ENCODE measurements at places on chromosomes 13 and 19.

DNA sequence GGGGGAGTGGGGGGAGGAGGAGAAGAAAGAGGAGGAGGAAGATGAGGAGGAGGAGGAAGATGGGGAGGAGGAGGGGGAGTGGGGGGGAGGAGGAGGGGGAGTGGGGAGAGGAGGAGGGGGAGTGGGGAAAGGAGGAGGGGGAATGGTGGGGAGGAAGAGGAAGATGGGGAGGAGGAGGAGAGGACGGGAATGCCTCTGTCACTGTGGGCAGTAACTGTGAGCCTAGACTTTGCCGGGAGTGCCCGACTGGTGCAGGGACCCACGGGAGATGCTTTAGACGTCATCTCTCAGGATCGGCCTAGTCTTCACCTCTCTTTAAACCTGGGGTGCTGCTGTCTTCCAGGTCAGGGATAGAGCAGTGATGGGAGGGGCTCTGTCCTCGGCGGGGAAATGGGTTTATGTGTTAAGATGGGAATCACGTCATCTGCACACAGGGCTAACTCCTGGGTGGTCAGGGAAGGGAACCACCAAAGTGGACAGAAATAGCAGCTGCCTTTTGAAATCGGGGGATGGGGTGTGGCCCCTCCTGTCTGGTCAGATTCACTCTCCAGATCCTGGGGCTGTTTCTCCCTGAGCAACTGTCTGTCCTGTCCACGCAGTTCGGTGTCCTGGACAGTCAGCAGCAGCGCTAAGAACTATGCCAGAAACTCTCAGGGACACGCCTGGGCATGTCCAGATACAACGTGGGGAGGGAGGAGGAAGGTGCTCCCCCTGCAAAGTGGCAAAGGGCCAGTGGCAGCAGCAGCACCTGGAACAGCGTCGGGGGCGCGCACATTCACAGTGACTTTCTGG lies 26.9 kb downstream of the GAS6 start:
- DNase-seq = no peak

- no peak for DNase-seq
Measured at GRCh38 chr19:801030-801860, 4.0 kb downstream of the PTBP1 start.

GRCh38 chr13:23858546-23858945 lies 30.7 kb downstream of the MIPEP start:
- no peak for DNase-seq

DNA sequence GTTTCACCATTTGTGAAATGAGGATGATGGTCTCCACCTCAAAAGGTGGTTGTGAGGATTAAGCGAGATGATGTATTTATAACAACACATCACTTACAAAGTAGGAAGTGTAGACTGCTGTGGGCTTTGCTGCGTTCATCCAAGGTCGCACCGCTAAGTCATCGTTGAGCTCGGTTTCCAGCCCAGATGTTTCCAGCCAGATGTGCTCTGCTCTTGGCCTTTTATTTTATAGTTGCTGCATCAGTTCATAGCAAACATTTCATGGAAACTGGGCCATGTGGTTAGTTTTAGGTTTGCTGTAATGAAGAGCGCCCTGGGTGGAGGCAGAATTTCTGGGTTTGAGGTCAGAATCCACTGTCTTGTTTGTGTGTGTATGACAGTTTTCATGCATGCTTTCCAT lies 76.5 kb upstream of the RNF113B start:
- DNase-seq = no peak

GRCh38 chr19:43229315-43229714 lies 23.9 kb upstream of the PSG4 start:
- no peak for DNase-seq

DNA sequence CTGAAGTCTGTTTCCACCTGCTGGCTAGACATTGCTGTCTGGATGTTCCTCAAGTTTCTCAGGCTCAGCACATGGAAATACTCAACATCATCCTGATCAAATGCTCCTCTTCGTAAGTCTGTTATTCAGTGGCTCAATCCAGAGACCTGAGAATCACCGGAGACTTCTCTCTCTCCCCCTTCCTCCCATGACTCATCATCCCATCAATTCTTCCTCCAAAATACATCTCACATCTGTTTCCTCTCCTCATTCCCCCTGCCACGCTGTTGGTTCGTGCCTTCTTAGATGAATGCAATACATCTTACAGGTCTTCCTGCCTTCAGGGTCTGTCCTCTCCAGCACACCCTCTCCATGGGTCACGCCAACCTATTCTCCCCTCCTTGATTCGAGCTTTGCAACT lies 7.4 kb upstream of the RXFP2 start:
- DNase-seq = no peak

DNA sequence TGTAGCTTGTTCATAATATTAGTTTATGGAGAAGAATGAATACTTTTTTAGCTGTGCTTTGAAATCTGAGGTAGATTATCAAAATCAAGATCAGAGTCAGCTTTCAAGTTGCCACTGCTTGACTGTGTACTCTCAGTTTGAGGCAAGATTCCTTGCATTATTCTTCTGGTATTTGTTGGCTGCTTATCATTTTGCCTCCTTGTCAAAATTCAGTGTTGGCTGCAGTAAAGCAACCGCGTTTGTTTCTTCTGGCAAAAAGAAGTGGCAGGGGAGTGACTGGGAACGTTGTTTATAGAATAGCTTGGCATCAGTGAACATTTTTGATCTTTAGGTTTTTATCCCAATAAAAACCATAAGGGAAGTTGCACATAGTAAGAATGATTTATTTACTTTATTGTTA lies 419.3 kb upstream of the GPC6 start:
- no peak for DNase-seq

DNA sequence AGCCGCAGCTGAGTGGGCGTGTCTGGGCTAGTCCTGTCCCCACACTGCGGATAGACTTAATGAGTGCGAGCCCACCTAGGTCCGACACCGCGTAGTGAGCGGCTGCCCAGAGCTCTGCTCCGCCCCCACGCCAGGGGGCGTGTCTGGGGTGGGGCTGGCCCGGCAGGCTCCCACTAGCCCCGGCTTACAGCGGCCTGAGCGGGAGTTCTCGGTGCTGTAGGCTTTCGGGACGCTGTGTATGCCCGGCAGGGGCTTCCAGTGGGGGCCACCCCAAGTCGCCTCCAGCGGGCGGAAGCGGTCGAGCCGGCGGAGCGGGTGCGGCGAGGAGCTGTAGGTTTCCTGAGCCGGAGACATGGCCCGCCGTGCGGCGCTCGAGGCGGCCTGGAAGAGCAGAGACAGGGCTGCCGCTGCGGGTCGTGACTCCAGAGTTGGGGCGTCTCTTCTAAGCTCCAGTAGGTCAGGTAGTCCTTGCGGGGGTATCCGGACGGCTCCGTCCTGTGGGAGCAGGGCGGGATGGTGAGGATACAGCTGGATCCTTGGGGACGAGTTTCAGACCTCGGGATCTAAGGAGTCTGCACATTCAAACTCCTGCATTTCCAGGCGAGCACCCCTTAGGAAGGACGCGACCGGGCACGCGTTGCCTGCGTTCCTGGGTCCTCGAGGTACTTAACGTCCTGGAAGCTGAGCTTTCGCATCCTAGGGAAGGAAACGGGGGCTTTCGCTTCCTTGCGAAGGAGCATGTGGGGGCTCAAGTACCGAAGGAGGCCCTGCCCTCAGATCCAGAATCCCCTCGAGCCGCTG lies 1.2 kb downstream of the CGB7 start:
- no peak for DNase-seq

DNA sequence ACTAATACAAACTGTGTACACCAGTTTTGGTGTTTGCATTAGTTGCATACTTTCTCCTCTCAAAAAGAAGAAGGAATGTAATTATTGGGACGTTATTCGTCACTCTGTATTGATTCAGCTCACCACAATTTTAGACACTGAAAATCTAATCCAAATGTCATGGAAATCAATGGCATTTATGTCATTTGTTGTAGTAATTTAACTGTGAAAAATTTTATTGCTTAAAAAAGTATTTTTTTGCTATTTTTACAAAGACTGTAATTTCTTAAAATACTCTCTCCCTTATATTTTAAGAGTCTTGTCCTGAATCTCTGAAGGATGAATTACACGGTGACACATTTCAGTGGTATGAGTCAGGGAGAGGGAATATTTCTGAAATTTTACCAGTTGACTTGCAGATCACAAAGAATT lies 2117.6 kb downstream of the PCDH9 start:
- DNase-seq = no peak

- no peak for DNase-seq
Measured at GRCh38 chr13:95480791-95481780, 71.4 kb upstream of the CLDN10 start.

DNA sequence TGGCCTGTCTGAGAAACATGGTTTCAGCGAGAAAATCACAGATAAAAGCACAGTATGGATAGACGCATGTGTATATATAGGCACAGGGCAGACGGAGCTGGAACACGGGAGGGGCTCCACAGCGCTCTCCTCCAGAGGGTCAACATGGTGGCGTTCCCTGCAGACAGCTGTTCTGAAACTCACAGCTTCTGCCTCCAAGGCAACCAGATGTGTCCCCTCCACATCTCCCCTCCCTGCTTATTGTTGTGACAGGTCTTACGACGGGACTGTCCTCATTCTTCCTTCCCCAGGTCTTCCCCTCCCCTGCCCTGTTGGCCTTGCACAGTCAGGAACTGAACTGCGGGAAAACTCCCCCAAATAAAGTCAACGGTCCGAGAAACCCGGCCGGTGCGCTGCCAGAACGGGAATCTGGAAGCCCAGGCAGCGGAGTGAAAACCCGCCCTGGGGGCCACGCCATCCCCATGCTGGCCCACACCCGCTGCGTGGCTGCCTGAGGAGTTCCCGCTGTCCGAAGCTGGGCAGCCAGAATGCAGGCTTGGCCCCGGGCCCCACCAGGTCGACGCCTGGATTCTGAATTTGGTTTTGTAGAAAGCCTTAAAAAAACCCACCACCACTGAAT lies 2.6 kb upstream of the TIMM13 start:
- DNase-seq = no peak

DNA sequence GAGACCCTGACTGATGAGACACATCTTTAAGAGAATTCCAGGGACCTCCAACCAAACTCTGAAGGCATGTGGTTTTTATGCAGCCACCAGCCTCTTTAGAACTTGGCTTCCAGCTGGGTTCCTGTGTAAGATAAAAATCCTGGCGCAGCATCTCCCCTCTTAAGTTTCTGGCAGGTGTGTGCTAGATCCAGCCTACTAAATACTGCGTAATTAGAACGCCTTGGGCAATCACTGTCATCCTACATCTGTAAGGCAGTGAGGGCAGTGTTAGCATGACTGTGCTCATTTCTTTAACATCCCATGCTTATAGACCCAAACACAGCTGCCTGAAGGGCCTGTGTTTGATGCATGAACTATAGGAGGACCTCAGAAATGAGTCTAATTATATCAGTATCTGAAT lies 173.5 kb upstream of the OBI1 start:
- no peak for DNase-seq

- DNase-seq = no peak
Measured at GRCh38 chr19:51808333-51808986, 13.5 kb downstream of the FPR3 start.

DNA sequence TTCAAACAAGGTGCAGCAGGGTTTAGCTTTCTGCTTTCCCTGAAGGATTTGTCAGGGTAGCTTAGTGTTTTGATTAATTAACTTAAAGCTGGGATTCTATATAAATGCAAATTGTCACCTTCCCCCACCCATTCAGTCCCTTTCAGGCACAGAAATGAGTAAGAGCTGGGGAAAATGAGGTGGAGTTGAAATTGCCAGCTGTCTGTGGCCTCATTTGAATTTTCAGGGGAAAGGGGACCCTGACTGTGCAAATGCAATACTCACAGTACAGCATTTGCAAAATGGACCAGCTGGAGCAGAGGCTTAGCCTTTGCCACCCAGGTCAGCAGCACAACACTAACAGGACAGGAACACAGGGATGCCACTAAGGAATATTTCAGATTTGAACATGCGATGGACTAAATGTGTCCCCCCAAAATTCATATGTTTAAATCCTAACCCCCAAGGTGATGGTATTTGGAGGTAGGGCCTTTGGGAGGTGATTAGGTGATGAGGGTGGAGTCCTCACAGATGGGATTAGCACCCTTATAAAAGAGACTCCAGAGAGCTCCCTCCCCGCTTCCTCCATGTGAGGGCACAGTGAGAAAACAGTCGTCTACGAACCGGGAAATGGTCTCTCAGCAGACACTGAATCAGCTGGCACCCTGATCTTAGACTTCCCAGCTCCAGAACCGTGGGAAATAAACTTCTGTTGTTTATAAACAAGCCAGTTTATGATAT lies 59.5 kb upstream of the CYSLTR2 start:
- no peak for DNase-seq

- DNase-seq = no peak
Measured at GRCh38 chr19:48571378-48572162, 19.6 kb downstream of the SULT2B1 start.

Data from vagina (tissue), 2 donors.